ENCODE measurements at places on chromosomes 6 and 20.

DNA sequence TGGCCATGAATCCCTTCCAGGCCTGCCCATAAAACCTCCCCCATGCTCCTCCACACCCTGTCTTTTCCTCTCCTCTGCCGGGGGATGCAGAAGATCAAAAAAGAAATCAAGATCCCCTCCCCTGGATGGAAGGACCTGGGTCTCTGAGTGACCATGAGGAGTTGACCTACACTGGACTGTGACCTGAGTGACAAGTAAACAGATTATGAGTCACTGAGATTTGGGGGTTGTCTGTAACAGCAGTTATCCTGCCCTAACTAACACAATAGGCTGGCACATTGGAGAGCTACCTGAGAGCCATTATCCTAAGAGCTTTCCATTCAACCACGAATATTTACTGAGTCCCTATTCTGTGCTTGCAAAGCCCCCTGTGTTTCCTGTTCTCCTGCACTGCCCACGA is 28.4 kb upstream of the SIRPA start:
- DNase-seq, result no peak

DNA sequence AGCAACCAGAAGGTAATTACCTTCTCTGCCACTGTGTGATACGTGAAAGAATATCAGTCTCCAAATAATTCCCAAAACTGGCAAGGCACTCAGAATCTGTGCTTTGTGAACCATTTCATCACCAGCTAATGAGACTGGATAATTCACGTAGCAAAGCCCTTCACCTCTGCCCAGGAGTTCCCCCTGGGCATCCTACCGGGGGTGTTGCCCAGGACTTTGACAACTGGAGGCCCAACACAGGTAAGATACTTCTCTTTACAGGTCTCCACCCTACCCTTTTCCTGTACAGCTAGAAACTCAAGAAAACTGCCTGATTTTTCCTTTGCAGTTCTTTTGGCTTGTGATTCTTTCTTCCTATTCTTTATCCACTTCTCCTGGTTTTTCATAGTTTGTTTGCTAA is 2.7 kb upstream of the CD24 start:
- no peak for DNase-seq

- no peak for DNase-seq
Observed at GRCh38 chr20:47999166-47999565, 213.9 kb upstream of the SULF2 start.

DNA sequence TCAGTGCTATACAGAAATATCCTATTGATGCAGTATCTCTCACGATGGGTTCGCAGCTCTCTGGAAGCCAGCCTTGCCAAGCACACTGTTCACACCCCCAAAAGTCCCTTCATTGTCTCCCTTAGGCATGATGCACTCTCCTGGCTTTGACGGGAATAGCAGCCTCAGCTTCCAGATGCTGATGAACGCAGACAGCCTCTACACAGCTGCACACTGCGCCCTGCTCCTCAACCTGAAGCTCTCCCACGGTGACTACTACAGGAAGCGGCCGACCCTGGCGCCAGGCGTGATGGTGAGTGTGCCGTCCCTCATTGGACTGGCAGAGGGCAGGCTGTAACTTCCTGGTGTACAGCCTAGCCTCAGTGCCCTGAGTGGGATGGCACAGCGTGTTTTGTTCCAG is 60.0 kb upstream of the PBOV1 start:
- no peak for DNase-seq

DNA sequence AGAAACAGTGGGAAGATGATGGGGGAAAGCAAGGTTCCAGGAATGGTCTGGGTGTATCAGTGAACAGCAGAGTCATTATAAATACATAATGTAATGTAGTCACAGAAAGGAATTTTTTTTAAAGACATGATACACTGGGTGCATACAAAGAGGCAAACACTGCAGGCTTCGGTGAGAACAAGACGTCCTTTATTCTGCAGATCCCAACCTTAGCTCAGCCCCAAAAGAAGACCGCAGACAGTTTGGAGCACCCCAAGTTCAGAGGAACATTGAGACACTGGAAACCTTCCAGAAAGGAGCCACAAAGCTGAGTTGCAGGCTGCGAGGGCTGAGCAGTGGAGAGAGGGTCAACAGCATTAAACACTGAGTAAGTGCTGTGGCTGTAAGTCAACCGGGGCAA is 30.6 kb upstream of the FOXC1 start:
- DNase-seq, result no peak

Data from AG09319 (cell line).